ENCODE measurements at places on chromosomes 13 and 19. TPM values are rescaled to one million over a fixed set of nuclear protein-coding genes. Genes with fewer than 3 reads are reported as not detected.

GRCh38 chr13:23588666-23589065 lies 18.5 kb downstream of the TNFRSF19 start:
- no peaks in the 10 kb centered on the region for H3K36me3 ChIP-seq
- peaks cover 4% of the 10 kb centered on the region for H3K4me1 ChIP-seq
- no peak overlapping the region for H3K4me3 ChIP-seq
- no peak overlapping the region for H3K27ac ChIP-seq

- no peaks in the 10 kb centered on the region for H3K36me3 ChIP-seq
- H3K27me3 ChIP-seq = no peaks in the 10 kb centered on the region
- no peaks in the 10 kb centered on the region for H3K4me1 ChIP-seq
- H3K27ac ChIP-seq = no peak overlapping the region
- no peak overlapping the region for H3K4me3 ChIP-seq
- DNase-seq = no peak
Observed at GRCh38 chr19:1582201-1582600, 10.5 kb downstream of the MBD3 start.

The GSX1 gene
- total RNA-seq = not detected

The ZNF714 gene
- 7.7 TPM for total RNA-seq

- no peaks in the 10 kb centered on the region for H3K27me3 ChIP-seq
- DNase-seq = no peak
- H3K27ac ChIP-seq = no peak overlapping the region
- H3K4me3 ChIP-seq = no peak overlapping the region
- no peaks in the 10 kb centered on the region for H3K36me3 ChIP-seq
Observed at GRCh38 chr13:40371531-40372125, 294.8 kb downstream of the FOXO1 start.

DNA sequence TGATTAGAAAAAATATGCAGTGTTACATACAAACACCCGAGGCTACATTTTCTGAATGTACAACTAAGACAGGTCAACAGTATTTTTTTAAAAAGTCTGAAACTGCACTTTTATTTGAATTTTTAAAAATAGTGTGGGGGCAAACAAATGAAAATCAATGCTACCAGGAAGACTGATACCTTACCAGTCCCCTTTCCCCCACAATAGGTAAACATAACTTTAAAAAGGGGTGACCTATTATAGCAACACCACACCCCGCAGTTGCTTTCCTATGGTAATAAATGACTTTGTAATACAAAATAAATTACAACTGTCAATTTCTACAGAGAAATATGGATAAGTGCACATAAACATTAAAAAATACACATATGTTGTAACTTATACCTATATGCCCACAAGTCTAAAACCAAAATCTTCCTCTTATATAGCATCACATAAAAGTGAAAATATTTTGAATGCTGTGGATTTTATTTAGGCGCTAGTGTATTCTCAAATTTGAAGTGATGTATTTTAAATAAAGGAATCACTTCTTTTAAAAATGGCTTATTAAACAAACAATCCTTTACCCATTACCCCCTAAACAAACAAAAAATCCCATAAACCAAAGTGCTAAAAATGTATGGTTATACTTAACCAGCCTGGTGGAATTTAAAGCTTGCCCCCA lies 63.1 kb downstream of the KCNRG start:
- no peak overlapping the region for H3K27ac ChIP-seq
- no peaks in the 10 kb centered on the region for H3K27me3 ChIP-seq
- no peaks in the 10 kb centered on the region for H3K36me3 ChIP-seq
- no peak overlapping the region for H3K4me3 ChIP-seq
- H3K4me1 ChIP-seq = no peaks in the 10 kb centered on the region

All from ovary (tissue), 10 donors.